ENCODE measurements at places on chromosomes 5 and 9.

DNA sequence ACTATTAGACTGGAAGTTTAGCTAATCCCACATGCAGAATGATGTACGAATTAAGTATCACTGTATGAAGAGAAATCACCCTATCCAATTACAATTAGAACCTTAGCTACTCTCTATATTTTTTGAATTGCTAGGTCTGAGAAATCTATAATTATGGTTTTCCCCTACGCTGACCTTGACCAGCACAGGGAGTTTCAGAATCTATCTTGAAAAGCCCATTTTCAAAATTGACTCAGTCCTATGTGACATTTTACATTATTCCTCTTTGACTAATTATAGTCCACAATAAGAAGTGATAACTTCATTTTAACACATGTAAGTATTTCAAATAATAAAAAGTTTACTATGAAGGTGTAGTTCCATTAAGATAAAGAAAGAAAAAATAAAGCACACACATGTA, 21.5 kb downstream of the NUDT12 start:
- no peak for DNase-seq

- no peak for DNase-seq
These were observed 37.1 kb upstream of the RAPGEF6 start for GRCh38 chr5:131671994-131672655.

DNA sequence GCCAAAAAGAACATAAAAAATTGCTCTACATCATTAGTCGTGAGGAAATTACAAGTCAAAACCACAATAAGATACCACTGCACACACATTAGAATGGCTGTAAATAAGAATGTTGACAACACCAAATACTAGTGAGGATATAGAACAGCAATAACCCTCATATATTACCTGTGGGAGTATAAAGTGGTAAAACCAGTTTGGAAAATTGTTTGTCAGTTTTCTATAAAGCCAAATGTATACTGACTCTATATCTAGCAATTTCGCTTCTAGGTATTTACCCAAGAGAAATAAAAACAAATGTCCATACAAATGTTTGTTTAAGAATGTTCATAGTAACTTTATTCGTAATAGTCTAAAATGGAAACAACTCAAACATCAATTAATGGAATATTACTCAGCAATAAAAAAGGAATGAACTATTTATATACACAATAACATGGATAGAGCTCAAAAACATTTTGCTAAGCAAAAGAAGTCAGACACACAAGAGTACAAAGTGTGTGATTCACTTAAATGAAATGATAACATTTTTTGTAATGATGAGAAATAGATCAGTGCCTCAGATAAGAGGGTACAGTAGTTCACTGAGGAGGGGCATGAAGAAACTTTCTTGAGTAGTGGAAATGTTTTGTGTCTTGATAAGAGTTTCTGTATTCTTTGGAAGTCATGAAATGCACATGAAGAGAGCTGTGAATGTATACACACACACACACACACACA, 219.6 kb upstream of the ZNF462 start:
- DNase-seq, result no peak

DNA sequence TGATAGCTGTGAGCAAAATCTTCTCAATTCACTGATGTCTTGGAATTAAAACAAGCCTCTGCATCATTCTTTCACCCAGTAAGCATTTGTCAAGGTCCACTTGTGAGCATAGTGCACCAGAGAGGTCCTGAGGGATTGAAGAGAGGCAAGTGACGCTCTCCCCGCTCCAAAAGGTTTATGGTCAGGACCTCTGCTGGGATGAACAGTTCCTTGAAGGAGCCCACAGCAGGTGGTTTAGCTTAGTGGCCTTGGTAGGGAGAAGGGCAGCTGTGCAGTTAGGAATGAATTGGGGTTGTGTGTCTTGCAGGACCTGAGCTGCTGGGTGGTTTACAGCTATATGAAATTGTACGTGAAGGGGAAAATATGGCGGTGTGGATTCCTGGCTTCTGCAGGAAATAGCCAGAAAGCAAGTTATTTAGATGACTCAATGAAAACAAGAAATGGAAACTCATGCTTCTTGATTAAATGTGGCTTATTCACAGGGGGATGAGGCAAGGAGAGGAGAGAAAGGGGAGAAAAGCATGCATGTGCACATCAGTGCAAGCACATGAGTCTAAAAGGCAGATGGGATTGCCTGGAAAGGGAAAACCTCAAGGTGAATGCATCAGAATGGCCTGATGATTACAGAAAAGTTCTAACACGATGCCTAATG, 42.0 kb downstream of the SUB1 start:
- no peak for DNase-seq

GRCh38 chr5:170632266-170632984, 128.6 kb downstream of the KCNIP1 start:
- DNase-seq, result no peak

- no peak for DNase-seq
These were observed 139.8 kb downstream of the KCNIP1 start for GRCh38 chr5:170643591-170643990.

DNA sequence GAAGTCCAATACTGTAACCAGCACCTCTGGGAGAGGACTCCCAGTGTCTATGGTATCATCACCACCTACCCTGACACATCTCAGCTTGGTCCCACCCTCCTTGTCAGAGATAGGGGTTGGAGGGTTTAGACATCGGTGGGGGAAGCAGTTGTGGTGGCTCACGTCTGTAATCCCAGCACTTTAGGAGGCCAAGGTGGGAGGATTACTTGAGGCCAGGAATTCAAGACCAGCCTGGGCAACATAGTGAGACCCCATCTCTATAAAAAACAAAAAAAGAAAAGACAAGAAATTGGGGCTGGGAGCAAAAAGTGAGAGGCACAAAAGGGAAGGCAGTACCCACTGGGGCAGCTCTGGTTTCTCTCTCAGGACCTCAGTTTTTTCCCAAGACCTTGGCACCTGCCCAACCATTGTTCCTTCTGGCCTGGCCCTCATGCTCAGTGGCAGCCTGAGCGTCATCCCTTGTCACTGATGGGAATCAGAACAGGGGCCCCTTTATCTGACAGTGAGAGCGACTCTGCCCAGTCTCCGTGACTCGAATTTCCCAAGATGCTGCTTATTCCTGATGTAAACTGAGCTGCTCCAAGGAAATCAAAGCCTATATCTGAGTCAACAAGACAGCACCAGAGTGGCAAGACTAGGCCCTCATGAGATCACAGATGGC, 80.5 kb upstream of the HSPA9 start:
- no peak for DNase-seq

DNA sequence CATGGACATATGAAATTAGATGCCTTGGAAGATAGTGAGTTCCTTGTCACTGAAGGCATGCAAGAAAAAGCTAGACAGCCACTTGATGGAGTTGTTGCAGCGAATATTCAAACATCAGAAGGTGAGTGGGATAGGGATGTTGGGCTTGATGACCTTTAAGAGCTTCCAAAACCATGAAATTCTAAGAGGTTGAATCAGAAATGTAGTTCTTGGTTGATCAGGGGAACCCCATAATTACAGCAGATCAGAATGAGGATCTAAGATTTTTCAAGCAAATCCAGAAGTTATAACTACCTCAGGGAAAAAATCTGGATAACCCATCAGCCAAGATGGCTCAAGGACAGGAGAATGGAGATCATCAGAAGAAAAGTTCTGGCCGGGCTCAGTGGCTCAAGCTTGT, 244.3 kb upstream of the NR4A3 start:
- no peak for DNase-seq

GRCh38 chr9:85730916-85731630, 10.7 kb downstream of the AGTPBP1 start:
- DNase-seq, result no peak

- DNase-seq, result no peak
These were observed 13.1 kb downstream of the ZNF608 start for GRCh38 chr5:124733329-124733650.

- no peak for DNase-seq
These were observed 74.3 kb downstream of the NDFIP1 start for GRCh38 chr5:142182840-142183239.

DNA sequence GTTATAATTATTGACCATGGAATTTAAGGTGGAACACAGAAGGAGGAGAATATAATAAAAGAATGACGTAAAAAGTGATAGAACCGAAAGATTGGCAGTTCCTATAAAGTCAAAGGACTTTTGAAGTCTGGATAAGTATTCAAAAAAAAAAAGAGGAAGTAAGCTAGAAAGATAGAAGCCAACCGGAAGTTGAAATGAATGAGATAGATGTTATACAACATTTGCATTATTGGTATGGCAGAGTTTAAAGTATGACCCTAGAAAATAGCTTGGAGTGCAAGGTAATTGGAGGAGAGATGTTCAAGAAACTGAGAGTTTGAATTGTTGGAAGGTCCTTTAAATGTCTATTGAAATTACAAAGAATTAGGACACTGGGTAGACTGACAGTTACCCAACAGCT, 293.6 kb downstream of the FER start:
- DNase-seq, result no peak

DNA sequence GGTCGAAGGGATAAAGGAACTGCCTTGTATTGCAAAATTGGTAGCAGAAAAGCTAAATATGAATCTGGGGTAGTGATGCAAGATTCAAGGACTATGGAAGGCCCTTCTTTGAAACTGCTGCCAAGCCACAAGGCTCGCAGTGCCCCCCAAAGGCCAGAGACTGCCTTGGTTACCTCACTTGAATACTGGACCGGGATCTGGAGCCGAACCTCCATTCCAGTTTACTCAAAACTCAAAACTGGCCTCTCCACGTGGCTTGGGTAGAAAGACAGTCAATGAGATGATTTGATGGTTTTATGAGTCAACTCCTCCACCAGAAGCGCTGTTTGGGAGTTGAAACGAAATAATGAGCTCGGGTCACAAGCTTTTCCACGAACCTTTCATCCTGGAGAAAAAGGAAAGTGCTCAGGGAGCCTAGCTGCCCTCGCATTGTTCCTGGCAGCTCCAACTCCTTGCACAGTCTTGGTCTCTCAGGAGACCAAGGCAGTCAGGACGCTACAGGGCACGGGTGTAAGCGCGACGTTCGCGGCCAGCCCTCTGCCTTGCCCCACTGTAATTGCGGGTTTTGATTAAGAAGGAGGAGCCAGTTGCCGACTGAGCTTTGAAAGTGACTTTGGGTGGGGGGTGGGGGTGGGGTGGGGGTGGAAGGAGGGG, 2.8 kb downstream of the ST8SIA4 start:
- peak; percentile 76 for DNase-seq

DNA sequence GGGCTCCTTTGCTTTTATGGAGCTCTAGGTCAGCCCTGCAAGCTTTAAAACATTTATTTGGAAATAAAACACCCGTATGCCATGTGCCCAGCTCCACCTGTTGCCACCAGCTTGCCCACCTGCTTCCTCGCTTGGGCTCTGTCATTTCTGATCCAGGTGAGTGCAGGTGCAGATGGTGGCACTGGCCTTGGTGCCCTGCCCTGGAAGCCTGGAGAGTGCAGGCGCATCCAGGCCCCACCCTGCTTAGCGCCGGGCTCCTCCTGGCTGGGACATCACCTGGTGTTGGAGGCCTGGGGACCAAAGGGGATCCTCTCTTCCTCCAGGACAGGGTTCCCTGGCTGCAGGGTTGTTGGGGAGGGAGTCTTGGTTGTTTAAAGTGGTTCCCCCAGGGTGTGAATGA, 35.8 kb downstream of the WNK2 start:
- DNase-seq, result no peak

- DNase-seq, result no peak
These were observed 109.9 kb upstream of the NFIB start for GRCh38 chr9:14423815-14424261.

- no peak for DNase-seq
These were observed 37.7 kb downstream of the IPO11 start for GRCh38 chr5:62450259-62450658.

GRCh38 chr5:16559702-16560101, 57.1 kb downstream of the RETREG1 start:
- DNase-seq, result no peak

DNA sequence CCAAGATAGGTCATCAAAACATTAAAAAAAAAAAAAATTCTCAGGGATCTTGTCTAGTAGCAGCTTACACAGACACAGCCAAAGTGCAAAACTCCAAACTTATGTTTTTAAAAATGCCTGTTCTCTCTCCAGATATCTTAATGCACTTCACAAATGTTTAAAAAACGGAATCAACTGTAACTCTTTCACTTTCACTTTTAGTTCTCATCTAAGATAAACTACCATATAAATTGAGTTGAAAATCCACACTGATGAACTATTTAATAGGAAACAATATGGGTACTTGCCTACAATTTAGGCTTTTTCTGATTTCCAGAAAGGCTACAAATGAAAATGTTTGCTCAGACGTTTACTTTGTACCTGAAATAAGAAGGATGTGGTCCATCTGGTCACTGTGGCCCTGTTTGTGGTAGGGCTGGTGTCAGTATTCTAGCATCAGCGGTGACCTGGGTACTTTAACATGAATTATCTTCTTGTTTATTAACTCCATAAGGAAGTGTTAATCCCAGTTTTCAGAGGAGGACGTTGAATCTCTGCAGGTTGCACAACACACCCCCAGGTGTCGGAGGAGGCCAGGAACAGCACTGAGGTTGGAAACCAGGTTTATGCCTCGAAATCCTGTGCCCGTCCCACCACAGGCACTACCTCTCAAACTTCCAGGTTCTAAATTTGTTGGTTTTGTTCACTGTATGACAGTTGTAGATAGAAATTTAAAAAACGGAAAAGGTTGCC, 13.3 kb upstream of the LPCAT1 start:
- no peak for DNase-seq

GRCh38 chr5:142754031-142754430, 16.1 kb upstream of the ARHGAP26 start:
- DNase-seq, result no peak

- no peak for DNase-seq
These were observed 28.6 kb downstream of the OTULIN start for GRCh38 chr5:14693070-14693469.

DNA sequence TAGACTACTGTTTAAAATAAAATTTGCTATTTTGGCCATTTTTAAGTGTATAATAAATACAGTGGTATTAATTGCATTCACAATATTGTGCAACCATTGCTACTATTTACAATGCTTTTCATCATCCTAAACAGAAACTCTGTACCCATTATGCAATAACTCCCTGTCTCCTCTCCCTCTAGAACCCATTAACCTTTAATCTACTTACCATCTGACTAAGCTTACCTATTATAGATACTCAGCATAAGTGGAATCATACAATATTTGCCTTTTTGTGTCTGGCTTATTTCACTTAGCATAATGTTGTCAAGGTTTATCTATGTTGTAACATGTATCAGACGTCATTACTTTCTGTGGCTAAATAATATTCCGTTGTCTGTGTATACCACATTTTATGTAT, 25.9 kb downstream of the CD14 start:
- DNase-seq, result no peak

DNA sequence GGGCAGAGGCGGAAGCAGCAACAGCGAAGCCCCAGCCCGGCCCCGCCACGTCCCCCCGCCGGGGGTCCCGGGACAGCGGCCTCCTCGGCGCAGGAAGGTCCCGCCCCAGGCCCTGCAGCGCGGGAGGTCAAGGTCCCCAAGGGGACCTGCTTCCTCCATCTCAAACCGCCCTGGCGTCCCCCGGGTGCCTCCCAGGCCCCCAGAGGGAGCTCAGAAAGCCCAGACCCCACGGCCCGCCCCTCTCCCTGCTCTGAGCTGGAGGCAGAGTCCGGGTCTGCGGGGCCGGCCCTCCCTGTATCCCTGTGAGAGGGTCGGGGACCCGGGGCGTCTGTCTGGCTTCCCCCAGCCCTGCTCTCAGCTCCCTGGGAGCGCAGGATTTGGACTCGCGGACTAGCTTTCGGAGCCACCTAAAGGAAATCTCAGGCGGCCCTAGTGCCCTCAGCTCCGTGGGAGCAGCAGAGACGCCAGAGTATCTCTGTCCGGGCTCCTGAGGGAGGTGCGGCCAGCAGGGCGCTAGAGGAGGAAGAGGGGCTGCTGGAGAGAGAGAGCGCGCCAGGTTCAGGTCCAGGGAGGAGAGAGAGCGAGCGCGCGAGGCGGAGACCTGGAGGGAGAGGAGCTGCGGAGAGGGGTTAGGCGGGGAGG, 30.7 kb downstream of the EXOC3 start:
- DNase-seq, result peak; percentile 49

- no peak for DNase-seq
These were observed 481.4 kb downstream of the RAB3C start for GRCh38 chr5:59064293-59064692.
